Brain pericyte (primary cell): ENCODE measurements at places on chromosomes 7 and 10.

GRCh38 chr10:84344526-84344925 lies 16.1 kb downstream of the CCSER2 start:
- no peak for DNase-seq

DNA sequence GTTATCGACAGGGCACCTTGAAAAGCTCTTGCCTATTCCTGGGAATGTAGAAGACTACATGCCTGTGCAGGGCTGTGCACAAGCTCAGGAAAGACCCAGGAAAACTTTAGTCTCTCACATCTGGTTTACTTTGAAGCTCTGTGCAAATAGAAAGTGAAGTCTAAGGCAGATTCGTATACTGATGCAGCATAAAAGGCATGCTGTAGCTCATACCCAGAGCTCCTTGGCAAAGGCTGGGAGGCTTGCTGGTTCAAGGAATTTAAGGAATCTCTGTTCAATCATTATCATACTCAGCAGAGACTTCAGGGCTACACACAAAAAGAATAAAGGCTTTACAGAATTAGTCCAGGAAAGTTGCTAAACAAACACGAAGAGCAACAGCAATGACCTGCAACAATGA lies 192.0 kb downstream of the OTUD1 start:
- DNase-seq, result no peak

- no peak for DNase-seq
These were observed 325.5 kb downstream of the SFMBT2 start for GRCh38 chr10:7085147-7085912.

- no peak for DNase-seq
These were observed 93.7 kb downstream of the SVOPL start for GRCh38 chr7:138607216-138608126.

- DNase-seq, result no peak
These were observed 146.2 kb downstream of the WDR11 start for GRCh38 chr10:120997313-120997712.

DNA sequence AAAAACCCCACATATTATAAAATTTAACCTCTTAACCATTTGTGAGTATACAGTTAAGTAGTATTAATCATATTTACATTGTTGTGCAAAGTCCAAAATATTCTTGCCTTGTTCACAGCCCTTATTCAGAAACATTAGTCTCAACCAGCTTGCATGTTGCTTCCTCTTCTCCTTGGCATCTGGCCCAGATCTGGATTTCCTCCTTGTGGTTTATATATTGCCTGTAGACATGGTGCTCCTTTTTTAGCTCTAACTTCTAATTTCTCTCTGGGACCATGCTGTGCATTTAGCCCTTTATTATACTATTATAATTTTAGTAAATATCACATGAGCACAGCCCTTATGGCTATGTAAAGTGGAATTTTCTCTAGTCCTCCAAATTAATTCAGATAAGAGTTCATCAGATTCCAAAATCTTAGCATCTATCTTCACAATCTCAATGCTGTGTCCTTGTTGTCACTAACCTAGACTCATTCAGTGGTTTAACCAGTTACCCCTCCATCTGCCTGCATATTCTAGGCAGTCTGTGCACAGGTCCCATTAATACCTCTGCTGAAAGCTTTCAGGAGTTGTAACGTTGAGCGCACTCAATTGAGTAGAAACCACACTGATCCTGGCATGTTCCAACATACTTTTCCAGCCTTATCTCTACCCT lies 7.9 kb downstream of the CPED1 start:
- no peak for DNase-seq

DNA sequence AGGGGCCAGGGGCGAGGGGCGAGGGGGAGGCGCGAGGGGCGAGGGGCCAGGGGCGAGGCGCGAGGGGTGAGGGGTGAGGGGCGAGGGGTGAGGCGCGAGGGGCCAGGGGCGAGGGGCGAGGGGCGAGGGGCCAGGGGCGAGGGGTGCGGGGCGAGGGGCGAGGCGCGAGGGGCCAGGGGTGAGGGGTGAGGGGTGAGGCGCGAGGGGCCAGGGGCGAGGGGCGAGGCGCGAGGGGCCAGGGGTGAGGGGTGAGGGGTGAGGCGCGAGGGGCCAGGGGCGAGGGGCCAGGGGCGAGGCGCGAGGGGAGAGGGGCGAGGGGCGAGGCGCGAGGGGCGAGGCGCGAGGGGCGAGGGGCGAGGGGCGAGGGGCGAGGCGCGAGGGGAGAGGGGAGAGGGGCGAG lies 192.3 kb downstream of the PTPRN2 start:
- no peak for DNase-seq

DNA sequence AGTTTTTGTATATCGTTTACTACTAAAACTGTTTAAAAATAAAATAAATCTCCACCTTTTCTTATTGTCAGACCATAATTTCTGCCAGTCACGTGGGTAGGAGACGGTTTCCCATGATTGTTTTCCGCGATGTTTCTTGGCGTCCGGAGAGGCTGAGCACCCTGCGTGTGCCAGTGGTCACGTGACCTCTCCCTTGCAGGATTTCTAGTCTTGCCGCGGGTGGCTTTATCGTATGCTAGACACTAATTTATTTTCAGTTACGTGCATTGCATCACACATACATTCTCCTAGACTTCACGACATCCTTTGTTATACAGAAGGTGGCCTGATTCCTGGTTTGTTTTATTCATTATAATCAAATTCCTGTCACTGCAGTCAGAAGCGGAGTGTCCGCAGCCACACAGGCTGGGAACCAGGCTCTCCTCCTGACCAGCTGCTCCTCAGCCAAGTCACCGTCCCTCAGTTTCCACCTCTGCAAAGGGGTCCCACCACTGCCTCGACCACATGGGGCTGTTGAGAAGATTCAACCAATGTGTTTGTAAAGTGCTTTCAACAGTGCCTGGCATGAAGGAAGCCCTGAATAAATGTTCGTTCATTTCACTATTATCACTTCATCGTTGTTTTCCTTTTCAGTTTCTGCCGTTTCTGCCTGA lies 203.2 kb upstream of the PPP2R2D start:
- no peak for DNase-seq

GRCh38 chr10:47160967-47161366 lies 139.0 kb upstream of the GDF10 start:
- DNase-seq, result no peak

DNA sequence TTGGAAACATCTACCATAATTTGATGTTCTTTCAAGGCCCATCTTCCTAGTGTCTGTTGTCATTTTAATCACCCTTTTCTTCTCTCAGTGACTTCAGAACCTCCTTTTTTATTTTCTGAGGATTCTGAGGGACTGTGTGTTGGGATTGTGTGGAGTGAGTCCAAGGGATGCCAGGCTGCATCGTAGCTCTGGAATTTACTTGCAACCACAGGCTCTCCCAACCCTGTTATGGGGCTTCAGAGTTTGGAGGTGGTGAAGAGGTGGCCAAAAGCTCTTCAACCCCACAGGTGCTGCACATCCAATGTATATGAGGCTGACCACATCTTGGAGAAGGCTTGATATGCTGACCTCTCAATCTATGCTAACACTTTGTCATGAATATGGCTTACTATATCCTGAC lies 79.5 kb upstream of the GPR141 start:
- DNase-seq, result no peak

DNA sequence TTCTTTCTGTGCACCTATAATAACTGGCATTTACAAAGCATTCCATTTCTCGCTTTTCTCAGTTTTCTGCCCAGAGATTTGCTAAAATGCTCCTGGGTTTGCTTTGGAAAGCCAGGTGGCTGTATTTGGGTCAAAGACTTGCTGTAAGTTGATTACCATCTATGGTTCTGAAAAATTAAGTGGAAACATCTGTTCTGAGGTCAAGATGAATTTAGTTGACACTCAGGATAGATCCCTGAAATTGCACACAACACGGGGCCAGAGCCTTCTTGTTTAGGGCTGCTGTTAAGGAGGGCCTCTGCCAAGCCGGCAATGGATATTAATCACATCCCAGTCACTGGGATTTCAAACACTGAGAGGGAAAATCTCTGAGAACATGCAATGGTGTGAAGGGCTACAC lies 111.6 kb upstream of the GLI3 start:
- DNase-seq, result no peak

DNA sequence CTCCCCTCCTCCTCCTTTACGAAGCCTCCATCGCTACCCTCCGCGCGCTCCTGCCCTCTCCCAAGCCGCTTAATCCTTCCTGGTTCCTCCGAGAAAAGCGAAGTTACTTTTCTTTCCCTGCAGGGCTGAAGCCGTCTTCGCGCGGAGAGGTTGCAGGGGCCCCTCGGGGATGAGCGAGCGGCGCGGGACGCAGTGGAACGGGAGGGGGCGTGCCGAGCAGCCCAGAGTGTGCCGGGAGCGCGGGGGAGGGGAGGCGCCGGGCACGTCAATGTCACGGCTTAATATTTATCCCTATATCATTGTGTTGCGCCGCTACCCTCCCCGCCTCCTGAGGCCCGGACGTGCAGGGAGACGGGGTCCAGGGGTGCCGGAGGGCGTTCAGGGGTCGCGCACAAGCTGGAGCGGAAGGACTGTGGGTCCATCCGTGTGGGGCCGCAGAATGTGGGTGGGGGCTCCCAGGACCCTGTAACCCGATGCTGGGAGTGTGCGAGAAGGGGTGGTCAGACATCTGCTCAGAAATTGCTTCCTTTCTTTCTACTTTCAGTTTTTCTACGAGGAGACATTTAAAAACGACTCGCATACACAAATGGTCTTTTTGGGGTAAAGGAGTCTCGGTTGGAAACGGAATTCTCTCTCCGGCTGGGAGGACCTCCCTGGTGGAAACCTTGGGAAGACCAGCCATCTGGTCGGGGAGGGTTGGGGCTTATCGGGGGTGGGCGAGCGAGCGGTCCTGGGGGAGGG lies 2.4 kb downstream of the CDK6 start:
- DNase-seq, result peak; percentile 48

- DNase-seq, result no peak
These were observed 6.3 kb downstream of the ABCC2 start for GRCh38 chr10:99788598-99789256.

DNA sequence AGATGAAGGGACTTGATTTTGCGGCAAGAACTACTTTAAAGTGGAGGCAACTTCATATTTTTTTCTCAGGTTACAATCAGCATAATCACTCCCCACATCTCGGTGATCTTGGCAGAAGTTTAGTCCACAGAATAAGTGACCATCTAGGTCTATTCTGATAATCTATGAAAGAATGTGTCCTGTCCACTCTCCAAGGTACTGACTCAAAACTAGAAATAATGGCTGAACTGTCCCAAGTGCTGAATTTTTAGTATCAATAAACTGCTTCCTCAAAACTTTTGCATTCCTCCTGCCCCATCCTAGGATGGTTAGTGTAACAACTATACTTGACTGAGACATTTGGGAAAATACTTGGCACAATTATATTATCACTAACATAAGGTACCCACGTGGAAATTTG lies 10.9 kb upstream of the CHRM2 start:
- DNase-seq, result no peak

DNA sequence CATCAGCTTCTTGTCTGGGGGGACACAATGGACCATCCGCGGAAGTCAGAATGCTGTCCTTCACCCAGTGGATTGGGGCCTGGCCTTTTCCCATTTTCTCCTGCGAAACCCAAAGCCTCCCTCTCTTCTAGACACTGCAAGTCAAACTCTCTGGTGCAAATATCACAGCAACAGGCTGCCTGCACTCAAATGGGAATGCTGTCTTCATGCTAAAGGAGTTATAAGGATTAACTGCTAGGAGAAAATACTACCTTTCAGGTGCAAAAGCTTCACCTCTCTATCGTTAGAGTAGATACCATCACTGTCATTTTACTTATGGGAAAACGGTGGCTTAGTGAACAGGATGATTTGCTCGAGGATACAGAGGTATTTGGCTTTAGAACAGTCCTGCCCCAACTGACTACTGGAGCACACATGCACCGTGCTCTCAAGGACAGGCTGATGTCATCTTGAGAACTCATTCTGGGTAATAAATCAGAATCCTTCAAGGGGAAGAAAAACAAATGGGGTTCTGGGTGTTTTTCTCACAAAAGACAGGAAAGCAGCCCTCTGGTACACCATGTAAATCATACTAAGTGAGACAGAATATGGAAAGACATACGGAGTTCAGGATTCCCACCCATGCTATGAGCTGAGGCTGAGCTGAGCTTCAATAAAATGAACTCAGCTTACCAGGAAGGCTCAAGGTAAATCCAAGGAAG lies 100.9 kb downstream of the SAMD9 start:
- DNase-seq, result no peak

- no peak for DNase-seq
These were observed 16.2 kb downstream of the KIFBP start for GRCh38 chr10:69004821-69005220.

DNA sequence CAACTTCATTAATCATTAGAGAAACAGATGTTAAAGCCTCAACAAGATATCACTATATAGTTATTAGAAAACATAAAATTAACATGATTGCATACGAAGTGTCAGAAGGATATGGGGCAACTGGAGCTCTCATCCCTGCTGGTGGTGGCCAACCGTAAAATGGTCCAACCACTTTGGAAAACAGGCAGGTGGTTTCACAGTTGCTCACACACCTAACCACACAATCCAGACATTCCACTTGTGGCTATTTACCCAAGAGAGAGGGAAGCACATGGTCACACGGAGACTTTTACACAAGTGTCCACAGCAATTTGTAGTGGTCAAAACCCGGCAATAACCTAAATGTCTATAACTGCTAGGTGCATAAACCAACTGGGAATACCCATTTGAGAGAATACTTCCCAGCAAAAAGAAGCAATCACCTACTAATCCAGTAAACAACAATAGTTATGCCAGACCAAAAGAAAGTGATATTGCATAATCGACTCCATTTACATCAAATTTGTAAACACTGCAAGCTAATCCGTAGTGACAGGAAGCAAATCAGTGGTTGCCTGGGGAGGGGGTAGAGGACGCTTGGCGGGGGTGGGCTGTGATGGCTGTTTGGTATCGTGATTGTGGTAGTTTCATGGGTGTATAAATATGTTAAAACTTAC lies 91.8 kb downstream of the LARP4B start:
- no peak for DNase-seq

GRCh38 chr7:102085218-102085772 lies 201.4 kb upstream of the SH2B2 start:
- no peak for DNase-seq

GRCh38 chr10:117476281-117476680 lies 66.3 kb upstream of the EMX2 start:
- DNase-seq, result no peak

DNA sequence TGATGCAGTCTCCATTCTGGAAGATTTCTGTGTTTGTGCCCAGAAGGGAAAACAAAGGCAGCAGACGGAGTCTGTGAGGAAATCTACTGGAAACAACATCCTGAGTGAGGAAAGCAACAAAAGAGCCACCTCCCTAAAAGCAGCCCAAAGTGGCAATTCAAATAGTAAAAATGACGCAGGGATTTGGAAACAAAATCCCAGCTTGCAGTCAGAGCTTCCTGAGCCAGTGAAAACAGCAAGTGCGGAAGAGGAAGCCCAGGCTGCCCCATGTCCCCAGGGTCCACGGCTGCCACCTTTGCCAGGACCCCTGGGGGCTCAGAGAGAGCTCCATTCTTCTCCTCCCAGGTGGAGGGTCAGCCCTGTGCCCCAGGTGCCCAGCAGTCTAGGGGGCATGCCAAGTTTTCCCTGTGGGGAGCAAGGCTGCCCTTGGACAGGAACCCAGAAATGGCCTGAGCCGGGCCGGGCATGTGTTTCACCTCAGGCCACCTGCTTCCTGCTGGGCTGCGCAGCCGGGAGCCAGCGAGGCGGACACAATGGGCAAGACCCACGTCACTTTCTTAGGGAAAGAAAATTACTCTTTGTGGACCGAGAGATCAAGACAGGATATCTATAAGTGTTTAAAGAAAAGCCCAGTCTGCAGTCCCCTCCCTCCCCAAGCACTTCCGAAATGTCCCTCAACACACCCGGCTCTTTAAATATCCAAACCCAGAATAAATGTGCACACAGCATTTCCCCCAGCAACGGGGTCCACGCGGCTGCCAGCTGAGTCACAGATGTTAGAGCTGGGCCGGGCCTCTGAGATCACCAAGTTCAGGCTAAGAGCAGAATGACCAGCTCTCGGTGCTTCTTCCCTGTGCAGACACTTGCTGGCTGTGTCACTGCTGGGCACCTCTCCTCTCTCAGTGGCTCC lies 231.1 kb downstream of the ARHGAP12 start:
- DNase-seq, result peak; percentile 53
